ENCODE measurements at places on chromosomes 1 and 21.

- DNase-seq, result no peak
Measured at GRCh38 chr1:226181996-226182714, 4.4 kb downstream of the ACBD3 start.

- DNase-seq, result no peak
Measured at GRCh38 chr1:151255381-151255780, 847 bp downstream of the PSMD4 start.

GRCh38 chr1:187261637-187262036, 432.9 kb downstream of the PLA2G4A start:
- no peak for DNase-seq

- no peak for DNase-seq
Measured at GRCh38 chr1:9822897-9823692, 670 bp downstream of the CLSTN1 start.

DNA sequence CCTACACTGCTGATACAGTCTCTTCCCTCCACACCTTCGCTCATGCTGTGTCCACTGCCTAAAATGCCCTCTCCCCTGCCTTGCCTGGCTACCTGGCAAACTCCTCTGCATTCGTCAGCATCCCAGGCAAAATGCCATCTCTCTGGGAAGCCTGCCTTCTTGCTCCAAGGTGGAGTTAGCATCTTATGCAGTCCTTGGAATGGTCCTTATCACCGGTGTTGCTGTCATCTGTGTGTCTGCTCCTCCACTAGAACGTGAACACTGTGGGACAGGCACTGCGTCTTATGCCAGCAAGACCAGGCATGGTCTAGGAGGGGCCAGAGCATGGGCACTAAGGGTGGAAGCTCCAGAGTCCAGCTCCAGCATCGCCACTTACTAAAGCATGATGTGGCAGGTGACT, 211.8 kb downstream of the MATN1 start:
- DNase-seq, result no peak

GRCh38 chr1:115112496-115113375, 23.4 kb upstream of the TSPAN2 start:
- DNase-seq, result peak; percentile 78

GRCh38 chr1:11525516-11525915, 46.6 kb downstream of the DISP3 start:
- no peak for DNase-seq

DNA sequence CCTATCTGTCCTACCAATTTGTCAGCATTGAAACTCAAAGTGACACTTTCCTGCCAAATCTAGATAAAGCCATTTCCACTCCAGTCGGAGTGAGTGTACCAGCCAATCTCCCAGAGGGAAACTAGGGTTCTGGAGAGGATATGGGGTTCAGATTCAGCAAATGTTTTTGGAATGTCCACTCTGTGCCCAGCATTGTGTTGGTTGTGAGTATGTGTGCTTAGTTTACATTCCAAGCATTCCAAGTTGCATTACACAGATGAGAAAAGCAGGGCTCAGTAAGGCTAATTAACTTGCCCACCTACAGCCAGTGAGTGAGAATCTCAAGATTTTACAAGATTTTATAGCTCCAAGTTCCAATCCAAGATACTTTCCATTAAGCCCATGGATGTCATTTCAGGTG, 26.4 kb upstream of the RGS16 start:
- DNase-seq, result no peak

GRCh38 chr1:168386949-168387586, 106.4 kb downstream of the TBX19 start:
- peak; percentile 74 for DNase-seq

DNA sequence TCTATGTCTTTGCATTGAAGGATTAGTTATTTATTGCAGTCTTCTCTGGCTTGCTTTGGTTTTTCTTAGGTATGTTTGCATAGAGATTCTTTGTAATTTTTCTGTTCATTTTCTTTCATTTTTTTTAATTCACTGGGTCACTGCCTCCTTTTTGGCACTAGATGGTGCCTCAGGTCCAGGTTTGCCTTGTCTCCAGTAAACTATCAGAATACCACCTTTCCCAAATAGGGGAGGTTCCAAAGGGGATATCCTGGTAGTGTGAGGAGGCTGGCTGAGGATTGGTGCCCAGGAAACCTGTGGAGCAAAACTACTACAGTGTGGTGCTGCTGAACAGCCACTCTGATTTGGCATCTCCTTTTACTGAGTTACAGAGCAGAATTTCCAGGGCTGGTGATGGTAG, 257.1 kb downstream of the KCTD3 start:
- no peak for DNase-seq

GRCh38 chr21:21406921-21407320, 408.7 kb downstream of the NCAM2 start:
- no peak for DNase-seq

Measured in mesothelial cell of epicardium (in vitro differentiated cells).